ENCODE measurements at places on chromosomes 2 and 18.

GRCh38 chr2:33371304-33372090 lies 105.0 kb upstream of the RASGRP3 start:
- DNase-seq: no peak
- H3K4me1 ChIP-seq: no peaks in the 10 kb centered on the region
- no peak overlapping the region for H3K4me3 ChIP-seq
- H3K27me3 ChIP-seq: no peaks in the 10 kb centered on the region

DNA sequence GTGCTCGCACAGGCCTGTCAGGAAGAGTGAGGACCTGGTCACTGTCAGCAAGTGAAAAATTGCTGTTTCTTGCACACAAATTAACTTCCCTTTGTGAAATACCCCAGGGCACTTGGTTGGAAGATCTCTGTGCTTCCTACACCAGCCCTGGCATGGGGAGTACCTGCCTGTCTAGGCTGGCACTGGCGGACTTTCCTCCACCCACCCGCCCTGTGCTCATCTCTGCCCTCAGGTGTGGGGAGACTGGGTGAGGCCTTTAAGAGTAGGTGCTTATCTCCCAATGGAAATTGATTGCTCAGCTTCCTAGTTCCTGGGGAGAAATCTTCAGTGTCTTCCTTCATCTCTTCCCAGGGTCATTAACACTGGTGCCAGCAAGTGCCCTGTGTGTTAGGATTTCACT lies 42.1 kb downstream of the IMPA2 start:
- no peak overlapping the region for H3K4me3 ChIP-seq
- no peak for DNase-seq
- no peaks in the 10 kb centered on the region for H3K36me3 ChIP-seq
- H3K27ac ChIP-seq: no peak overlapping the region

GRCh38 chr2:175880-176820 lies 87.7 kb downstream of the SH3YL1 start:
- peak; percentile 61 for DNase-seq
- H3K4me3 ChIP-seq: no peak overlapping the region
- peaks cover 31% of the 10 kb centered on the region for H3K4me1 ChIP-seq

- no peak for DNase-seq
- H3K27me3 ChIP-seq: no peaks in the 10 kb centered on the region
- H3K4me3 ChIP-seq: no peak overlapping the region
Measured at GRCh38 chr2:80475970-80476369, 171.4 kb upstream of the LRRTM1 start.

DNA sequence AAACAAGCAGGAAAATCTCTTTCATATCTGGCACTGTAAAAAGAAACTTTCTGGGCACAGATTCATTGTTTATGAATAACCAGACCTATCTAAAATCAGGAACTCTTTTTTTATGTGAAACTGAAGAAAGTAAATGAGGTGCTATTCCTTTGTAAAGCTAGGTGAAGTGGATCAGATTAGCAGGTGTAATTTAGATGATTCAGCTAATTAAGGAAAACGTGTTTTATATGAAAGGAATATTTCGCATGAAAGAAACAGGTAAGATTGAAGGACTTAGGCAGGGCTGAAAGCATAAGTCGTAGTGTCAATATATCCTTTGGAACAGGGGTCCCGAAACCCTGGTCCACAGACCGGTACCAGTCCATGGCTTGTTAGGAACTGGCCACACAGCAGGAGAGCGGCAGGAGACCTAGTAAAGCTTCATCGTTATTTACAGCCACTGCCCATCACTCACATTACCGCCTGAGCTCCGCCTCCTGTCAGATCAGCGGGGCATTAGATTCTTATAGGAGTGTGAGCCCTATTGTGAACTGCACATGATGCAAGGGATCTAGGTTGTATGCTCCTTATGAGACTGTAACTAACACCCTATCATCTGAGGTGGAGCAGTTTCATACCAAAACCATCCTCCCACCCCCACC lies 20.3 kb upstream of the XIRP2 start:
- H3K27me3 ChIP-seq: no peaks in the 10 kb centered on the region
- DNase-seq: no peak
- no peak overlapping the region for H3K27ac ChIP-seq
- no peaks in the 10 kb centered on the region for H3K36me3 ChIP-seq
- H3K4me3 ChIP-seq: no peak overlapping the region

Data from T-cell (primary cell).